Epithelial cell of proximal tubule (primary cell): ENCODE measurements at places on chromosomes 13 and 19.

GRCh38 chr13:81319351-81319750 lies 978.4 kb upstream of the SPRY2 start:
- DNase-seq: peak; percentile 18

DNA sequence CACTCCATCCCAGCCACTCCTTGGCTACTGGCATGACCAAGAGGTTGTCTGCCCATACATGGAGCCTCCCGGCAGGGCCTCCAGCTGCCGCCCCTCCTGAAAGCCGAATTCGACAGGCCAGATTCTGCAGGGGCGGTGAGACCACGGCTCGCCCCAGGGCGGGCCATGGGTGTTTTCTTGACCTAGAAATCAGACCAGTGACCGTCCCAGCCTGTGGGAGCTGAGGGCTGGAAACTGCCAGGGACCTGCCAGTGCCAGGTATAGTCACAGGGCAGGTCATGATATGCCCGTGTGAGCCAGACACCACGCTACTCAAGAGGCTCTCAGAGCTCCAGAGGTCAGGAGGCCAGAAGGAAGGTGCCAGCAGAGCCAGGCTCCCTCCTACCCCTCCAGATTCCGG lies 16.8 kb downstream of the DAPK3 start:
- DNase-seq: no peak

DNA sequence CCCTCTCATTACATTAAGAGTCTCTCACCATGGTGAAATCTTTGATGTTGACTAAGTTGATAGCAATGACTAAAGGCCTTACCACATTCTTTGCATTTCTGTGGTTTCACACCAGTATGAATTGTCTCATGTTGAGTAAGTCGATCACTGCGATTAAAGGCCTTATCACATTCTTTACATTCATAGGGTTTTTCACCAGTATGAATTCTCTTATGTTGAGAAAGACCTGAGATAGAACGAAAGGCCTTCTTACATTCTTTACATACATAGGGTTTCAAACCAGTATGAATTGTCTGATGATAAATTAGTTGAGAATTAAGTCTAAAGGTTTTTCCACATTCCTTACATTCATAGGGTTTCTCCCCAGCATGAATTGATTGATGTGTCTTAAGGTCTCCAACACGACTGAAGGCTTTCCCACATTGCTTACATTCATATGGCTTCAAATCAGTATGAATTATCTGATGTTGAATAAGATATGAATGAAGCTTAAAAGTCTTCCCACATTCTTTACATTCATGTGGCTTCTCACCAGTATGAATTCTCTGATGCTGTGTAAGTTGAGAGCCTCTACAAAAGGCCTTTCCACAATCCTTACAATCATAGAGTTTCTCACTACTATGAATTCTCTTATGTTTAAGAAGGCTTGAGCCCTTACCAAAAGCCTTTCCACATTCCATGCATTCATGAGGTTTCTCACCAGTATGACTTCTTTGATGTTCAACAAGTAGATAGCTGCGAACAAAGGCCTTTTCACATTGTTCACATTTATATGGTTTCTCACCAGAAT lies 45.6 kb downstream of the ZNF283 start:
- no peak for DNase-seq

DNA sequence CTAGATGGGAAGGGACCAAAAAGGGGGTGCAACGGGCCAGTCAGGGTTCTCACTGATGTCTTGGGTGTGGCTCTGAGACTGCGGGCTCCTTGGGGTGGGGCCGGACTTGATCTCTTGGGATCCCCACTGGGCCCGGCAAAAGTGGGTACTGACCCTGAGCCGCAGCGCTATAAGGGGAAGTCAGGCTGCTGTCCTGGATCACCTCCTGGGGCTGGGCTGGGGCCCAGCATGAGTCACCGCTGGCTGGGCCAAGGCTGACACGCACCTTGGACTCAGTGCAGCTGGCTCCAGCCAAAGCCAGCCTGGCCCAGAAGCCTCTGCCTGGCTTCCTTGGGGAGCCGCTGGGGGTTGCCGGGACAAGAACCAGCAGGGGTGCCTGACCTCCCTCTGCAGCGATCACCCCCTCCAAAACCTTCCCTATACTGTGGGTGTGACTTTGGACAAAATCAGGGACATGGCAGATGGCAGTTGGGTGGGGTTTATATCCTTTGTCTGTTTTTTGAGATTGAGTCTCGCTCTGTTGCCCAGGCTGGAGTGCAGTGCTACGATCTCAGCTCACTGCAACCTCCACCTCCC lies 617 bp upstream of the IQCN start:
- no peak for DNase-seq

DNA sequence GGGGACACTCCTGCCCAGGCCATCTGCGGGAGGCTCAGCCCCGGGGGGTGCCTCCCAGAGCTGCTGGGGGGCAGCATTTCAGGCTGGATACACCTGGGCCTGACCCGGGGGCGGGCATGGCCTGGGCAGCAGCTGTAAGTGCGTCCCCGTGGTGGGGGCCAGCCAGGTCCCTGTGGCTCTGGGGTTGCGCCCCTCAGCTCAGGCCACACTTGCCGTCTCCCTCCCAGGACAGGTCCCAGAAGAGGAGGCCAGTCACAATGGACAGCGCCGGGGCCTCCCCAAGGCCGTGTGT lies 11.6 kb downstream of the CBARP start:
- DNase-seq: no peak

- no peak for DNase-seq
Measured at GRCh38 chr19:54453921-54454780, 5.2 kb downstream of the LENG8 start.

- DNase-seq: no peak
Measured at GRCh38 chr19:18421371-18421959, 2.3 kb downstream of the SSBP4 start.

- no peak for DNase-seq
Measured at GRCh38 chr19:55300886-55301458, 17.2 kb downstream of the BRSK1 start.

DNA sequence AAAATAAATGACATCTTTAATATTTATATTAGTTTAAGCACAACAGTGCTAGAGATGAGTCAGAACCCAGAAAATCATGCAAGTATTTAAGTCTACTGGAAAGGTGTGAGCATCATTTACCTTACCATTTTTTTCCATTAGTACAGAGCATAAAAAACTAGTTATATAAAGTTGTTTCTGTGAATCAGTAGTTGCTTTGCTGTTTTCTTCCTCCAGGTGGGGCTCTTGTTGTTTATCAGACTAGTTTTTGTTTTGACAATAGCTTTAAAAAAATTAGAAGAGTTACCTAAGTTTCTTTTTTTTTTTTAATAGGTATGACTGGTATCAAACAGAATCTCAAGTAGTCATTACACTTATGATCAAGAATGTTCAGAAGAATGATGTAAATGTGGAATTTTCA lies 12.7 kb downstream of the SUGT1 start:
- no peak for DNase-seq

DNA sequence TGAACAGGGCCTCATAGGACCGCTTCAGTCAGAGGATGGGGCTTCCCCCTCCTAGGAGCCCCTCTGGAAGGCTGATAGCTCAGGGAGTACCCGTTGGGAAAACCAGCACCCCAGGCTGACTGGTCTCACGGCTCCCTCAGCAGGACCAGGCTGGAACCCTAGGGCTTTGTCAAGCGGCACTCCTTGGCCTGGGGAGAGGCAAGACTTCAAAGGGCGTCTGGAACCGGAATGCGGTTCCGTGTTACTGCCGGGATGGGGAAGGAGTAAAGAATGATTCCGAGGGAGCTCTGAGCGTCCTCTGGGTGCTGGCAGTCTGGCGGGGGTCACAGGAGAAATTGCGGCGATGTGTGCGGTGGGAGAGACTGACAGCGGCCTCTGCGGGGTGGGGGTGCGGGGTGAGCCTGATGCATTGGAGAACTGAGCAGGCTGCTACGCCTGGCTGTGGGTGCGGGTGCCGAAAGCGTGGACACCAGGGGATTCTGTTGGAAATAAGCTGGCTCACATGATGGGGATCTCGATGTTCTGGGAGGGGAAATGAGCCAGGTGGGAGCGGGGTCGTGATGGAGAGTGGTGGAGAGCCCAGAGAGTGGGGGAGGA lies 1.9 kb downstream of the COX6B2 start:
- DNase-seq: no peak

DNA sequence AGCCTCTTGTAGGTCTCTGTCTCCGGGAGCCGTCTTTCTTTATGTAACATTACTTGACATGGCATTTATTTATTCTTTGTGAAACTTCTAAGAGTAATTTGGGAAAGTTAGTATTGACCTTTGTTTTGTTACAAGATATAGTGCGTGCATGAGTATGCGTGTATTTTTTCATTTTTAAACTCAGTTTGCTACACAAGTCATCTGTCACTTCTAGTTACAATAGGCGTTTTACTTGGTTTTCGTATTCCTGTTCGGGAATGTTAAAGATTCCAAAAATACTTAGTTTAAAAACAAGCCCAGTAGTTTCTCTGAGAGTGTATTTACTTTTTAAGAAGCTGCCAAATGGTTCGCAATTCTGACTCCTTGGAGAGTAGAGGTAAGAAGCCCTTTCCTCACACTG lies 3.2 kb downstream of the PDS5B start:
- DNase-seq: no peak

GRCh38 chr13:67049744-67050143 lies 180.4 kb downstream of the PCDH9 start:
- no peak for DNase-seq

- DNase-seq: peak; percentile 68
Measured at GRCh38 chr13:83065108-83065507, 817.2 kb downstream of the SLITRK1 start.

DNA sequence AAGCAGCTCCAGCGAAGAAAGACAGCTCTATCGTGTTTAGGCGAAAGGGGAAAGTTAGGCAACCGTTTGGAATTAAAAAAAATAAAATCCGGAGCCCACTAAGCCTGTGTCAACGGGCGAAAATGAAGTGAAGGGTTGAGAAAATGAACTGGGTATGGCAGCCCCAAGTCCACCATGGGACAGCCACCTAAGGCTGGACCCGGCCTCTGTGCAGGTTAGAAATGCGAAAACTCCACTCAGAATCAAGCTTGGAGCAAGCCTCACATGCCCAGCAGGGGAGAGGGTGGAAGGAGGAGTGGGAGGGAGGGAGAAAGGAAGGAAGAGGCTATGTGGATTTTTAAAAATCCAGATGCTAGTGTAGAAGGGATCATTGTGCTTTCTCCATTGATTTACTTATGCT lies 101.2 kb downstream of the IRS2 start:
- DNase-seq: no peak

DNA sequence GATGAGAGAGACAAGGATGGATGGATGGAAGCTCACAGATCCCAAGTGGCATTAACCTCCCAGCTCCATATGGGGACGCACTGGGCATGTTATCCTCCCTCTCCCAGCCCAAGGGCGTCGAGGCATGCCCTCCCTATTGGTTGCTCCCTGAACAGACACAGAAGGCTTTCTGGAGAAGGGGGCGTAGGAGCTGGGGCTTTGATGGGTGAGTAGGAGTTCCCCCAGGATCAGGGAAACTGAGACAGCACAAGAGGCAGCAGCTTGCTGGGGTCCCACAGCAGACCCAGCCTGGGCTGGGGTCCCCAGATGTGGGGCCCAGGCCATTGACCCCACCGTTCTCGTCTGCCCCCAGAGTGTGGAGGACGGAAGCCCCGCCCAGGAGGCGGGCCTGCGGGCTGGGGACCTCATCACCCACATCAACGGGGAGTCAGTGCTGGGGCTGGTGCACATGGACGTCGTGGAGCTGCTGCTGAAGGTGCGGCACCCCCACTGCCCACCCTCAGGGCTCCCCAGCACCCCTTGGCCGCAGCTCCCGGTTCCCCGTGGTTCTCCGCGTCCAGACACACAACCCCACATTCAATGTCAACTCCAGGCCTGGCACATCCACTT lies 7.5 kb upstream of the PIK3R2 start:
- no peak for DNase-seq

DNA sequence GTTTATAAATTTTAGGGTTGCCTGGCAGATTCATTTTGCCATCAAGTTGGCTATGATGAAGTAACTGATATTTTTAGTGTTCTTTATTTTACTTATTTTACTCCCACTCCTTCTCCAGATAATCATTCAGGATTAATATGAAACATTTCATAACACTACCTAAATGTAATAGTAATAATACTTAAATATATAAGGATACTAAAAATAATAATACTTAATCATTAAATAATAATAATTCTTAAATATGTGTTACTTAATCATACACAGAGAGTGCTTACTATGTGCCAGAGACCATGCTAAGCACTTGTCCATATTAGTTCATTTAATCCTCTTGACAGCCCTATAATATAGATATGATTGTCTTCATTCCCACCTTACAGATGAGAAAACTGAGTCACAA lies 23.0 kb upstream of the OXGR1 start:
- no peak for DNase-seq

DNA sequence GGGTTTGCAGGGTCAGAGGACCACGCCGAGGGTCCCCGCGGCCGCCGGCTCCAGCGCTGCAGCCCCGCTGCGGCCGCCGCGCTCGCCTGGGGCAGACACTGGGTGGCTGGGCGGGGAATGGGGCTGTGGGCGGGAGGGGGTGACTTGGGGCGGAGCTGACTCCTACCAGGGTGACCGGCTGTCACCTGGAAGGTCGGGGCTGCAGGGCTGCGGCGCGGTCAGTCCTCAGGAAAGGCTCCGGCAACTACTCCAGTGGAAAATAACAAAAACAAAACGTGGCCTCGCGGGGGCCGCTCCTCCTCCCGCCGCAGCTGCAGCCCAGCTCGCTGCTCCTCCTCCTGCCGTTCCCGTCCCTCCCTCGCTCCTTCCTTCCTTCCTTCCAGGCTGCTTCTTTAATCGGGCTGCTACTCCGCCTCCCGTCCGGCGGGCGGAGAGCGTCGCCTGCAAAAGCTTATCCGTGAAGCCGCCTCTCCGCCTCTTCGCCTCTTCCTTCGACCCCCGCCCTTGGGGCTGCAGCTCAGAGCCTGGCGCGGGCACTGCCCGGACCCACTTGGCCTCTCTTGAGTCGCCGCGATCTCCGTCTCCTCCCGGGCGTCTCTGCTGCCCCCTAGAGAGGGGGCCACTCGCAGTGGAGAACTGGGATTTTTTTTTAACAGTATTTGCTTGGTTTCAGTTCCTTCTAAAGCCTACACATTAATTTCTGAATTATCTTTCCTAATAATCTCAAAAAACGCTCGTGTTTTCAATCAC lies at the start of gene TBC1D4:
TSS of gene TBC1D4 (minus strand) at position 100 of the 750 bp plus-strand sequence. CDS start 402 bp downstream, outside the sequence.
- DNase-seq: peak; percentile 52

- peak; percentile 46 for DNase-seq
Measured at GRCh38 chr13:41139296-41139966, 6.8 kb upstream of the KBTBD6 start.

- DNase-seq: no peak
Measured at GRCh38 chr19:13063461-13064091, 39.1 kb downstream of the LYL1 start.
